ENCODE measurements at places on chromosomes 4 and X. TPM values are rescaled to one million over a fixed set of nuclear protein-coding genes. Genes with fewer than 3 reads are reported as not detected.

The WNK3 gene
- 0.05 TPM for total RNA-seq

The SMIM31 gene
- not detected for total RNA-seq

The ABLIM2 gene
- 6.1 TPM for total RNA-seq

The KIAA1210 gene
- total RNA-seq, result not detected

The BCLAF3 gene
- 5.3 TPM for total RNA-seq

The SPANXN4 gene
- total RNA-seq, result not detected

The NBDY gene
- total RNA-seq, result 65.6 TPM

The TMPRSS11B gene
- total RNA-seq, result not detected

The FAM53A gene
- total RNA-seq, result 1.1 TPM

The TCEAL8 gene
- 37.3 TPM for total RNA-seq

The CCNQ gene
- 20.3 TPM for total RNA-seq

The IL3RA gene
- total RNA-seq, result not detected

The MAGEE1 gene
- total RNA-seq, result 2.2 TPM

The DKK2 gene
- total RNA-seq, result not detected
